Mucosa of descending colon (tissue), 3 donors: ENCODE measurements at places on chromosomes 12 and 14. TPM values are rescaled to one million over a fixed set of nuclear protein-coding genes. Genes with fewer than 3 reads are reported as not detected.

DNA sequence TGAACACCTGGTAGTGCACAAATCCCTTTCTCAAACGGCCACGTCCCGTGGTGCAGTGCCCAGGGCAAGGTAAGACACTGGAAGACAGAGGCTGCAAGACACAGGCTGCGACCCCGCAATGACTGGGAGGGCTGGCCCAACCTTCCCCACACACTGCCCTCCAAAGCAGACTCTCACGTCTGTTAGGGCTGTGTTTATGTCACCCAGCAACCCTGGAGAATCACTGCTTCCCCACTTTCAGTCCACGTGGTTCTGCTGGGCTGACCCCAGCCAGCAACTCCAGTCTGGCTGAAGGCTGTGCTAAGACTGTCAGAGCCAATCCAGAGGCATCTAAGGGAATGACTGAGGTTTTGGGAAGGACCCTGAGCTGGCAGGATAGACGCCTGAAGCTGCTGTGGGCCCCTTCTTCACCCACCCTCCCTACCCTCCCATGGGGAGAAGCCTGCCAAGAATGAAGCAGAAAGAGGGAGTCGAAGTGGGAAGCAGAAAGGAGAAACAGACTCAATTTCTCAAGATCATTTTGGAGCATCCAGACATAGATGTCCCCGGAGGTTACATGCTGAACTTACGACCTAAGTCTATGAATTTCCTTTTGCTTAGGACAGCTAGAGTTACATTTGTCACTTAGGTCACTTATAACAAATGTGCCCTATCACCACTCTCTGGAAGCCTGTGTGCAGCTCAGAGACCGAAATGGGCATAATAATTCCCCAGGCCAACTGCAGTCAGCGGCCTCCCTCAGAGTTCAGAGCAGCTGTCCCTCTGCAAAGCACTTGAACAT is 11.7 kb downstream of the KDM2B start:
- DNase-seq, result no peak

GRCh38 chr12:24898185-24898584 is 50.7 kb downstream of the BCAT1 start:
- DNase-seq, result no peak

The TROAP gene
- total RNA-seq, result 5.8 TPM

GRCh38 chr12:78146365-78146772 is 315.7 kb downstream of the NAV3 start:
- DNase-seq, result no peak

DNA sequence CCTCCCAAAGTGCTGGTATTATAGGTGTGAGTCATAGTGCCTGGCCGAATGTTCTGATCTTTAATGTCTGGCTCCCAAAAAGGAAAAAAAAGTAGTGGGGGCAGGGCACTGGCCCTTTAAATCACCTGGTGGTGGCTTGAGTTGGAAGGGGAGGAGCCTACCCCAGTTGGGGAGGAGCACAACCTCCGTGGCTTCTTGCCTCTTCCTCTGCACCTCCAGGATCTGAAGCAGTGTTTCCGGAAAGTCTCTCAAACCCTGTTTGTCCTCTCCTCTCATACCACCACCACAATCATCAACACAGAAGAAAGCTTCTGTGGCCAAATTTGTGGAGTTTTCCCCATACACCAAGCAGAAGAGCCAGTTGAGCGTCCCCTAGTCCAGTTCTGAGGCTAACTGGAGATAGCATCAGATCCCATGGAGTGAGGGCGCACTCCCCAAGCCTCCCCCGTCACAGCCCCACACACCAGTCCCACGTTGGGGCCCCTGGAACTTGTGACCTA is 24.3 kb upstream of the RCOR1 start:
- DNase-seq, result peak; percentile 65

- no peak for DNase-seq
Observed at GRCh38 chr14:68564191-68564825, 228.6 kb downstream of the ZFP36L1 start.

DNA sequence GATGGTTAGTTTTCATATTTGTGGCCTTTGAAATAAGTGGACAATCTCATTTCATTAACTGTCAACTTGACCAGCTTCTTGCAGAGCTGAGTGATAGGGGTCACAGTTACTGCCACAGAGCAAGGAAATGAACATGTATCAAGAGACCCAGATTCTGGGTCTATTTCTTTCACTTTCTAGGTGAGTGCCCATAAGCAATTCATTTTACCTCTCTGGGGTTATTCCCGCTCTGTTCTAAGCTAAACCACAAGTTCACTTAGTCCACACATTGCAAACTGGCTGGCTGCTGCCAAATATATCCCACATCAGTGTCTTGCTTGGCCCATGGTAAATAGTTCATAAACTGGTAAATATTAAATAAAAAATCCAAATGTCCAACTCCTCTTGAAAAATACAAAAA is 29.9 kb downstream of the GPHB5 start:
- DNase-seq, result no peak

DNA sequence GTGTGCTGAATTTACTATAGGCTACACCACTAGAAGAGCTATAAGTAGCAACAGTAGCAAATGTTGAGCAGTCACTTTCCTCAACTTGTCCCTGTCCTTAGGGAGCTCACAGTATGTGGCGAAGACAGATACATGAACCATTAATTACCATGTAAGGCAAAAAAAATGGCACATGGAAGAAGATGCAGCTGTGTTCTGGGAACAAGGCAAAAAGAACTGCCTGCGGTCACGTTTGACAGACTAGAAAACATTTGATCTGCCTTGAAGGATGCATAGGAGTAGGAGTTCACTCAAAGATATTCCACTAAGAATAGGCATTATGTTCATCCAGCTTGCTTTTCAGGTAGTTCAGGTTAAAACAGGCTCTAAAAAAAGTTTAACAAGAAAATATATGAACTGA is 46.5 kb upstream of the IFNG-AS1 start:
- DNase-seq, result no peak

GRCh38 chr14:56515739-56516138 is 63.9 kb upstream of the TMEM260 start:
- no peak for DNase-seq

DNA sequence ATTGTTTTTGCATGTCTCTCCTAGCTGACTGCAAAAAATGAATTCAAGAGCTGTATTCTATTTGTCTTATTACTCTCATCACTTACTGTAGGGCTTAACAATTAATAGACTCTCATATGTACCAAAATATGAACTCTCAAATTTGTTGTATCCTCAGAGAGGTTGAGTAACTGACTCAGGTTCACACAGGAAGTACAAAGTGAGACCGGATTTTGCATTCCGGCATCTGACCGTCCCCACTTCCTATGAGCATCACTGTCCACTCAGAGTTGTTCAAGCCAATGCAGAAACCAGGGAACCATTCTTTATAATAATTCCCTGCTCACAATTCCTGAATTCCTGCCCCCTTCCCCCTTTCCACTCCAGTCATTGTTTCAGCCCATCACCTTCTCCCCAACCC is 113.3 kb upstream of the AMIGO2 start:
- DNase-seq, result no peak

- DNase-seq, result no peak
Observed at GRCh38 chr12:84492351-84492883, 420.2 kb downstream of the SLC6A15 start.

DNA sequence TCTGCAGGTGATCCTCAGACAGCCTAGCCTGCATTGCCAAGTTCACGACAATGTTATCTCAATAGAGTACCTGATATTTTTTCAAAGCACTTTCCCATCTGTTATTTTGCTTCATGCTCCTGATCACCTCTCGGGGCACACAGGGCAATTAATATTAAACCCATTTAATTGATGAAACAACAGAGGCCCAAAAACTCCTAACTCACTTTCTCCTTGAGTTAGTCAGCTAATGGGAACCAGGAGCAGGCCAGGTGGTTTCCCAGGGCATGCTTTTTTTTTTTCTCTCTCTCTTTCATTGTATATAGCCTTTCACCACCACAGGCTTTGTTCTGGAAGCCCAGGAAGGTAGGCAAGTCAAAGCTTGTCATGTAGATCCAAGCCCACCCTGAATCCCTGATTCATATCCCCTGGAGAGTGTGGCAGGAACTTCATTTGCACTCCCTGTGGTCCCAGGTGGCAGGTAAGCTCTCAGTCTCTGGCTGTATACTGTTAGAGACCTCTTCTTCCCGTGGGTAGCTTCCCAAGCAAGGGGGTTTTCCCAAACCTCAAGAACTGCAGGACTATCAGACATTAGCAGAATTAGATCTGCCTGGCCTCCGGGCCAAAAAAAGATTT is 41.6 kb upstream of the MAP1LC3B2 start:
- no peak for DNase-seq

- DNase-seq, result no peak
Observed at GRCh38 chr12:9727813-9728212, 5.1 kb downstream of the CLECL1 start.

DNA sequence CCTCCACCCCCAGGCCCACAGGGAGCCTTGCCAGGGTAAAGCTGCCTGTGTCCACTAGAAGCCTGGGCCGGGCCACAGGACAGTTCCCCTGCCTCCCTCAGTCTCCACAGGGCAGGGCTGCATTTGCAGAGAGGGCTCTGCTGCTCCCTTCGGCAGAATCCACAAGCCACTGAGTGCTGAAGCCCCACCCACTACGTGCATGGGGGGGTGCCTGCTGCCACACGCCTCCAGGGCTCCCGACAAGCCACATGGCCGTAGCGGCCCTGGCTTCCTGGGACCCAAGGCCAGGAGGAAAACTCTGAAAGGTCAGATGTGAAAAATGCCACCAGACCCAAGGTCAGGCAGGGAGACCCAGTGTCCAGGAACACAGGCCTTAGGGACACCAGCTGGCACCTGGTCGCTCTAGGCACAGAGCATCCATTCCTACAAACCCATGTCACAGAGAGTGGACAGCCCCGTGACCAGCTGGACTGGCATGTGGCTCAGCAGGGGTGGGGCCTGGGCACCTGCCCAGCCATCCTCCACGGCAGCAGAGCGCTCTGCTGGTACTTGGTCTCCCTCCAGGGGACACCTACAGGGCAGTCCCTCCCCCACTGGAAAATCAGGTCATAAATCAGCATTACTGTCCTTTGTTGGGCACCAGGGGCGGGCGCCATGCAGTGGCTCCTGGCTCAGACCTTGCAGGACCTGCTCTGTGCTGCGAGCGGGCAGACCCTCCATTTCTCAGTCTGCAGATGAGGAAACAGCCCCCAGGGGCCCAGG is 42.9 kb downstream of the CCDC85C start:
- peak; percentile 49 for DNase-seq

GRCh38 chr12:56678852-56679251 is 9.2 kb downstream of the PTGES3 start:
- DNase-seq, result peak; percentile 10

- peak; percentile 43 for DNase-seq
Observed at GRCh38 chr12:80936642-80937390, 918 bp downstream of the LIN7A start.

The SNRPF gene
- total RNA-seq, result 13.7 TPM

DNA sequence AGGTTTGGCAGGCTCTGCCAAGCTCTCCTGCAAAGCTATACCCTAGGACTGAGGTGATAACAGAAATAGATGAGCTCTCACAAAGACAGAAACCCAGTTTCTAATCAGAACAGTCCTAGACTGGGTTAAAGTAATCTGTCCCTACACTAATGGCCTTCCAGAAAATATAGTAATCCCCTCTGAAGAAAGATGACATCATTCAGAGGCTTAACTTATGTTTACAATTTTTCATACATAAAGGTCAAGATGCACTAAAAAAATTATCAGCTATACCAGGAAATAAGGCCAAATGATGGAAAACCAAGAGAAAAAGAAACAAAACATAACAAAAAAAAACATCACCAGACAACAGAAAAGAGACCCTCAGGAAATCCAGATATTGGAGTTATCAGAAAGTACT is 4.9 kb upstream of the WASHC4 start:
- DNase-seq, result no peak

- no peak for DNase-seq
Observed at GRCh38 chr12:67088401-67089118, 180.6 kb upstream of the CAND1 start.

The ST8SIA1 gene
- total RNA-seq, result 3.2 TPM

GRCh38 chr14:98103705-98104104 is 1168.3 kb downstream of the BCL11B start:
- no peak for DNase-seq

The TEX52 gene
- total RNA-seq, result not detected

GRCh38 chr12:98769068-98769467 is 124.0 kb downstream of the APAF1 start:
- no peak for DNase-seq

GRCh38 chr12:12091977-12092663 is 21.4 kb downstream of the BCL2L14 start:
- DNase-seq, result peak; percentile 45

GRCh38 chr14:58088961-58089360 is 63.1 kb downstream of the ARMH4 start:
- no peak for DNase-seq

GRCh38 chr14:51979088-51979709 is 10.1 kb upstream of the RTRAF start:
- peak; percentile 86 for DNase-seq

The CLEC2A gene
- total RNA-seq, result not detected

GRCh38 chr14:77607741-77608302 is 8.6 kb downstream of the SPTLC2 start:
- peak; percentile 32 for DNase-seq

DNA sequence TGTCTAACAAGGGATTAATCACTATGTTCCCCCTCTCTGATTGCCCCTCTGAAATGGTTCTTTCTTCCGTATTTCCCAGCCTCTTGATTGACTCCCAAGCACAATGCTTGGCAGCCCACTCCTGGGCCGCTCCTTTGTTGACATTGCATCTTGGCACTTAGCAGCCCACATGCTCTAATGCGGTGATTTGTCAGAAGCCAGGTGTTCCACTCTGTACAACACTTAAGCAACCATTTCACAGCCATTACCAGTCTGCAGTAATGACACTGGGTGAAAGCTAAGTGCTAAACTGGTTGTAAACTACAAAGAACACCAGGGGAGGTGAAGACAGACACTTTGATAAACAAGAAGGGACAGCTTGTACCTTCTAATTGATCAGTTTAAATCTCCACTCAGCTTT is 353.5 kb downstream of the TMEM132D start:
- DNase-seq, result peak; percentile 66
